Activated CD4-positive, alpha-beta T cell treated with anti-CD3 and anti-CD28 coated beads for 36 hours (primary cell): ENCODE measurements at places on chromosomes 12 and 14. TPM values are rescaled to one million over a fixed set of nuclear protein-coding genes. Genes with fewer than 3 reads are reported as not detected.

DNA sequence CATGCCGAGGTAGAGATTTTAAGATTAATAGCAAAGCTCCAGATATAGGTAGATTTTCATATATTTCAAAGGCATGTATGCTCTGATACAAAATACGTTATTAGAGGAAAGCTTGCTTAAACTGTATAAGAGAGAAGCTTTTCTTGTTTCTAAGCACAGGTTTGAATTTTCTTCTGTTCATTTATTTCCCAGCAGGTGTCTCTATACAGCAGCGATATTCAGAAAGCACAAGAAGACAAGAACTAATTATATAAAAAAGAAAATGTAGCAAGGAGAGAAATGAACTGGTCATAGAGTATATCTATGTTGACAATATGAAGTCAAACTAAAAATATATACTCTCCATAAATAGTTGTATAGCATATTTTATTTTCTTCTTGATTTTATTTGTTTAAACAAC, 307.4 kb upstream of the NOVA1 start:
- H3K36me3 ChIP-seq, result no peaks in the 10 kb centered on the region
- no peaks in the 10 kb centered on the region for H3K27me3 ChIP-seq
- DNase-seq, result no peak
- H3K4me3 ChIP-seq, result no peak overlapping the region

KCNMB4 gene
- total RNA-seq, result 0.94 TPM

DBX2 gene
- total RNA-seq, result not detected

ORAI1 gene
- 29.4 TPM for total RNA-seq
